ENCODE measurements at places on chromosomes 11 and 22.

- DNase-seq = no peak
Measured at GRCh38 chr22:20615533-20616450, 108.4 kb downstream of the MED15 start.

- DNase-seq = no peak
Measured at GRCh38 chr11:9826390-9826789, 162.5 kb downstream of the SWAP70 start.

DNA sequence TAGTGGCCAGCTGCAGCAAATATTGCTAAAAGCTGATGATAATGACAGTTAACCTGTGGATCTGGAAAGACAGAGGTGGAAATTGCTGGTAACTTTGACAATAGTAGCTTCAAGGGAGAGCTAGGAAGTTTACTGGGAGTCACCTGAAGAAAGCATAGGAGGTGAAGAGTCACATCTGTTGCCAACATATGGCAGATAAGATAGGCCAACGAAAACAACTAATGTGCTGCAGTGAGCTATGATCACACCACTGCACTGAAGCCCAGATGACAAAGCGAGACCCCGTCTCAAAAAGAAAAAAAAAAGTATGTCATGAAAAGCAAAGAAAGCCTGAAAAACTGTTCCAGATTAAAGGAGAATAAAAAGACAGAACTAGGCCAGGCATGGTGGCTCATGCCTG is 4.3 kb upstream of the PRDM10 start:
- no peak for DNase-seq

DNA sequence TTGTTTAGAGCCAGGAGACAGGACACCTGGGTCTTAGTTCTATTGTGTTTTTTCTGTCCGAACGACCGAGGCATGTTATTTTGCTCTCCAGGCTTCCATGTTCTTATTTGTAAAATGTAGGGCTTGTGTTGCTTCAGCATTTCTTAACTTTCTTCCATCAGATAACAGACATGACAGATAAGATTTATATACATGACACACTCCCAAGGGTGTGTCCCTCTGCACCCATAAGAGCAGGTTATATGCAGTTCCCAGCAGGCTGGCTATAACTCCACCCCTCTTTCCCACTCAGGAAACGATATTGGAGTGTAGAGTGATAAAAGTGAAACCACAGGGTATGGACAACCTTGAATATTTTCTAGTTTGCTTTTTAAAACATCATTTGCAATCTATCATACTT is 65.8 kb downstream of the APIP start:
- no peak for DNase-seq

GRCh38 chr22:24758164-24758799 is 16.2 kb downstream of the PIWIL3 start:
- DNase-seq = peak; percentile 30
